Spinal cord (tissue), 10 donors: ENCODE measurements at places on chromosomes 12 and 14. TPM values are rescaled to one million over a fixed set of nuclear protein-coding genes. Genes with fewer than 3 reads are reported as not detected.

GRCh38 chr14:69696633-69697557 lies 70.0 kb upstream of the SRSF5 start:
- no peaks in the 10 kb centered on the region for H3K27me3 ChIP-seq
- no peaks in the 10 kb centered on the region for H3K36me3 ChIP-seq
- H3K4me1 ChIP-seq = peaks cover 39% of the 10 kb centered on the region
- H3K27ac ChIP-seq = peak overlapping the region; percentile 55
- DNase-seq = no peak

DNA sequence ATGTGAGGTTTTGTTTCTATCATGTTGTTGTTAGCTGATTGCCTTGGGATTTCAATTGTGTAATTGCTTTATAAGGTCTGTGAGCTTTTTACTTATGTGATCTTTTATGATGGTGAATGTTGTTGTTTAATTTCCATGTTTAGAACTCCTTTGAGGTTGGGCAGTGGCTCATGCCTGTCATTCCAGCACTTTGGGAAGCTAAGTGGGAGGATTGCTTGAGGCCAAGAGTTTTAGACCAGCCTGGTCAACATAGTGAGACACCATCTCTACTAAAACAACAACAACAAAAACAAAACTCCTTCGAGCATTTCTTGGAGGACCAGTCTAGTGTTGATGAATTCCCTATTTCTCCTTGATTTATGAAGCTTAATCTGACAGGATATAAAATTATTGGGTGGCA lies 102.1 kb upstream of the PMCH start:
- H3K27ac ChIP-seq = no peak overlapping the region
- H3K27me3 ChIP-seq = no peaks in the 10 kb centered on the region

DNA sequence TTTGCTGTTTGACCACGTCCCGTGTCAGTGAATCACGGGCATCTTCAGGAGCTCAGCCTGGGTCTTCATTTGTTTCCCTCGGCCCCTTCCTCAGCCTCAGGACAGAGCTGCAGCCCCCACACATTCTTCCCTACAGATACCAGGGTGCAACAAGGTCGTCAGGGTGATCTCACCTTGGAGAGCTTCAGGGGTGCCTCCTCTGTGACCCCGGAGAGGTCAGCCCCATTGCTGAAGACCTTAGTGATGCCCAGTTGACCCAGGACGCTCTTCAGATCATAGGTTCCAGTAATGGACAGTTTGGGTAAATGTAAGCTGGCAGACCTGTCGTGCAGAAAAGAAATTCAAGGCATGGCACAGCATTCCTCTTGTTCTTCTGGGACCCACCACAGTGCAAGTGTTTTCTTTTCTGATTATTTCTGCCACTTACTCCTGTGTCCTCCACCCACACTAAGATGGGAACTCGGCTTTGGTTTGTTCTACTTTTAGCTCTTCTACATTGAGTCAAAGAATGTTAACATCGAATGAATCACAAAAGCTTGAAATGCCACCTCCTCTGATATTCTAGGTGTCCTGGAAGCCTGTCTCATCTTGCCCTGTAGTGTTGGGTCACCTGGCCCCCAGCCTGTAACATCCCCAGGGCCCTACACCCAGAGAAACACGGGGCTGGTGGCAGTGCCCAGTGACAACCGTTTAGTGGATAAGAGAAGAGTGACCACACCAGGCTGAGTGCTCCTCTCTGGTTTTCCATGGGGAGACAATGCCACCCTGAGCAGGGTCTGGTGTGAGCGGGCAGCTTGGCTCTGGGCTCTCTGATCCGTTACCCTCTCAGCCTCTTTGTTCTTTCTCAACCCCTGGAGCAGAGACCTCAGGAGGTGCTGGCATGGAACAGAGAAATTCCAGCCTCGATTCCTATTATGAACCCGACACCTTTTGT lies 8.8 kb downstream of the SERPINA1 start:
- no peak for DNase-seq
- peaks cover 5% of the 10 kb centered on the region for H3K4me1 ChIP-seq
- no peak overlapping the region for H3K27ac ChIP-seq
- H3K27me3 ChIP-seq = no peaks in the 10 kb centered on the region
- no peaks in the 10 kb centered on the region for H3K36me3 ChIP-seq
- no peak overlapping the region for H3K4me3 ChIP-seq

Gene RAN
- total RNA-seq = 265 TPM

Gene KRT5
- total RNA-seq = 0.99 TPM
